Fibroblast of the aortic adventitia (primary cell): ENCODE measurements at places on chromosomes 1 and 21. TPM values are rescaled to one million over a fixed set of nuclear protein-coding genes. Genes with fewer than 3 reads are reported as not detected.

ZNF670 gene
- total RNA-seq: 2.0 and 3.6 TPM in 2 replicates

ASCL5 gene
- not detected in 2 replicates for total RNA-seq

OR14K1 gene
- total RNA-seq: not detected in 2 replicates

PCP4 gene
- total RNA-seq: not detected in 2 replicates

C1orf115 gene
- total RNA-seq: 0.09 TPM in 1 of 2 replicates, not detected in the other

FALEC gene
- not detected in 2 replicates for total RNA-seq

LCE6A gene
- total RNA-seq: not detected in 2 replicates

TINAGL1 gene
- total RNA-seq: 1.2 and 99.8 TPM in 2 replicates

APOBEC4 gene
- total RNA-seq: not detected in 2 replicates

RIT1 gene
- total RNA-seq: 33.7 and 35.4 TPM in 2 replicates

PRKAA2 gene
- 0.16 and 3.7 TPM in 2 replicates for total RNA-seq

RRP1 gene
- total RNA-seq: 18.2 and 23.0 TPM in 2 replicates

RPE65 gene
- total RNA-seq: not detected in 2 replicates

IL12RB2 gene
- total RNA-seq: not detected in 2 replicates

BRINP3 gene
- total RNA-seq: 2.3 and 3.4 TPM in 2 replicates

MYOG gene
- total RNA-seq: not detected in 2 replicates

COL8A2 gene
- total RNA-seq: 11.0 and 20.9 TPM in 2 replicates

OR2G6 gene
- not detected in 2 replicates for total RNA-seq

FYB2 gene
- not detected in 2 replicates for total RNA-seq

GLIS1 gene
- total RNA-seq: 1.6 TPM in 1 of 2 replicates, not detected in the other

PROK1 gene
- total RNA-seq: not detected in 2 replicates

STRIP1 gene
- total RNA-seq: 29.0 and 50.3 TPM in 2 replicates

SLC5A9 gene
- not detected in 2 replicates for total RNA-seq

DRAXIN gene
- total RNA-seq: 2.4 TPM in 1 of 2 replicates, not detected in the other

TFAP2E gene
- 0.18 and 0.25 TPM in 2 replicates for total RNA-seq

S100A2 gene
- total RNA-seq: 3.3 TPM in 1 of 2 replicates, not detected in the other

CHI3L2 gene
- total RNA-seq: 6.2 and 10.5 TPM in 2 replicates

KRTAP26-1 gene
- total RNA-seq: not detected in 2 replicates

CFAP74 gene
- total RNA-seq: not detected in 2 replicates

UBAP2L gene
- total RNA-seq: 115 and 121 TPM in 2 replicates

HTR6 gene
- 0.09 TPM in 1 of 2 replicates, not detected in the other for total RNA-seq

C1orf52 gene
- total RNA-seq: 9.2 and 10.8 TPM in 2 replicates

PRKCZ gene
- total RNA-seq: 1.6 and 3.5 TPM in 2 replicates

AIM2 gene
- not detected in 2 replicates for total RNA-seq

SLC1A7 gene
- total RNA-seq: 0.41 and 3.8 TPM in 2 replicates
